ENCODE measurements at places on chromosomes 5 and 9.

GRCh38 chr9:69987457-69987856, 56.2 kb upstream of the MAMDC2 start:
- no peak for DNase-seq

- no peak for DNase-seq
These were observed 502.7 kb upstream of the KLF4 start for GRCh38 chr9:107992271-107992670.

DNA sequence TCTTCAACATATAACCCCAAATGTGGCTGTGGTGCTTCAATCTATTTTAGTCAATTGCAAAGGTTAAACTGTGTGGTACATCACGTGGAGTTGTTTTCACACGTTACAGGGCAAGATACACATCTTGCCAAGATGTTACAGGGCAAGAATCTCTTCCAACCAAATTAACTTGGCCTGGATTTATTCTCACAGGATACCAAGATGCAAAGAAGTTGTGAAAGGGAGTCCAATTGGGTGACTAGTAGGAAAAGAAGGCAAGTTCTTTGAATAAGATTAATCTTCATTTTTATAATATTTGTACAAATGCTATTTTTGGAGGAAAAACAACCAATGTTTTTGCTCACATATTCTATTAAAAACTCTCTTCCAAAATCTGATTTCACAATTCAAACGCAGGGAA, 4.8 kb upstream of the IFNA8 start:
- no peak for DNase-seq

DNA sequence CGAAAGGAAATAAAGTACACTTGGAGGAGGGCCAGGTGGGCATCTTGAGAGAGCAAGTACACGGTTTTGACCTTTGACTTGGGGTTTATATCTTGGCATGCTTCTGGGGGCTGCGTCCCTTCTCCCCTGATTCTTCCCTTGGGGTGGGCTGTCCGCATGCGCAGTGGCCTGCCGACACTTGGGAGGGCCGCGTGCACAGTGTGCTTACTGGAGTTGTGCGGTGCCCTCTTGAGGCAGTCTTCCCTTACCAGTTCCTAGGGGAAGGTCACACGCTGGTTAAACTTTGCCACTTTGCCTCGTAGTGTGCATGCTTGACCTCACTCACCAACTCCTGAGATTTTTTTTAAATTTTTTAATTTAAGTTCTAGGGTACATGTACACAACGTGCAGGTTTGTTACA, 4.3 kb upstream of the CLPTM1L start:
- DNase-seq, result no peak

DNA sequence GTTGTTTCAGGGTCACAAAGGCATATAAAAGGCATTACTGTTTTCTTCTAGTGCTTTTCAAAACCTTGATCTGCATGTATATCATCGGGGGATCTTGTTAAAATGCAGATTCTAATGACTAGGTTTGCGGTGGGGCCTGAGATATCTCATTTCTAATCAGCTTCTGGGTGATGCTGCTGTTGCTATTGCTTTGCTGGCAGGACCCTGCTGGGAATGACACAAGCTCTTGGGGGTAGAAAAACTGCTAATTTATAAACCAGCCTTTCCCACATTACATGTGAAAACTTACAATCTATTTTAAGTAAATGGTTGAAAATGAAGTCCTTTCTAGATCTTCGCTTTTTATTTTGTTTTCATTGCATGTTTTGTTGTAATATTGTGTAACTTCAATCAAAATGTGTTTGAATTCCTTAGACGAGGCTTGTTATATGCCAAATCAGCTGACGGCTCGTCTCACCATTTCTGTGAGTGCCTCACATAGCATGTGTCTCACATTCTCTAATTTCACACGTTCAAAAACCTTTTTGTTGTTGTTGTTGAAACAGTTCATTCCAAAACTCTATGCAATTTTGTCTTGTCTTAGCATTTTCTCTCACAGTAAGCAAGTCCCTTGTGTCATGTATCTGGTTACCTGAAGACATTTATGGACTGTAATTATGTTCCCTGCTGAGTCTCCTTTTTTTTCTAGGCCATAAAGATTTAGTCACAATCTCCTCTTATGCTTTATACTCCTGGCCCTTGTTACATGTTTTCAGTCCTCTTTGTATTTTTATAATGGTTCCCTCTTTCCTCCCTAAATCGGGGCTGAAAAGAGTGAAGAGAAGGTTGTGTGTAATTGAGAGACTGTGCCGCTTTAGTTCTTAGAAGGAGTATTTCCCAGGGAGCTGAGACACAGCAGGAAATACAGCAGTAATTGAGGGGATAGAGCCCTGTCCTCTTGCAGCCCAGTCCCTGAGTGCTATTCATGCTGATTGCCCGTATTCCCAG, 521.0 kb upstream of the SEMA6A start:
- no peak for DNase-seq
